ENCODE measurements at places on chromosomes 1 and 21. TPM values are rescaled to one million over a fixed set of nuclear protein-coding genes. Genes with fewer than 3 reads are reported as not detected.

ZNF593OS gene
- not detected for total RNA-seq

LCE1B gene
- not detected for total RNA-seq

AJAP1 gene
- 0.06 TPM for total RNA-seq

LAX1 gene
- 0.43 TPM for total RNA-seq

MIXL1 gene
- total RNA-seq = not detected

ATP1A2 gene
- total RNA-seq = 251 TPM

ITGB2 gene
- 27.1 TPM for total RNA-seq

RBM11 gene
- total RNA-seq = 1.8 TPM

OLIG2 gene
- not detected for total RNA-seq

LMX1A gene
- total RNA-seq = not detected

NFASC gene
- 59.5 TPM for total RNA-seq

RGS8 gene
- not detected for total RNA-seq

BGLAP gene
- total RNA-seq = 0.54 TPM

NUDT17 gene
- total RNA-seq = 5.0 TPM

SPRR2E gene
- total RNA-seq = not detected

PRUNE1 gene
- 66.0 TPM for total RNA-seq

PUSL1 gene
- total RNA-seq = 14.1 TPM

PDPN gene
- 16.9 TPM for total RNA-seq

SLAMF1 gene
- 0.46 TPM for total RNA-seq

FMN2 gene
- total RNA-seq = 0.09 TPM

RSPH1 gene
- not detected for total RNA-seq

ZNF683 gene
- 0.23 TPM for total RNA-seq

AMY2A gene
- total RNA-seq = 0.36 TPM

RBP7 gene
- 24.8 TPM for total RNA-seq

TIE1 gene
- 21.7 TPM for total RNA-seq

TSPEAR gene
- 0.29 TPM for total RNA-seq

CYP4B1 gene
- 2.6 TPM for total RNA-seq

TMEM81 gene
- total RNA-seq = 1.6 TPM

VWA5B1 gene
- total RNA-seq = 0.18 TPM

NMNAT2 gene
- total RNA-seq = 54.4 TPM

CHRM3 gene
- 0.51 TPM for total RNA-seq

HSPA6 gene
- total RNA-seq = 0.71 TPM

ANXA9 gene
- total RNA-seq = not detected

NR1I3 gene
- total RNA-seq = not detected

TRIM58 gene
- 0.42 TPM for total RNA-seq

FAM131C gene
- total RNA-seq = 2.6 TPM

RNF220 gene
- total RNA-seq = 71.0 TPM

VANGL2 gene
- 8.5 TPM for total RNA-seq

HUNK gene
- total RNA-seq = 0.81 TPM

COL6A1 gene
- 187 TPM for total RNA-seq

CD1B gene
- total RNA-seq = not detected

XCL1 gene
- total RNA-seq = 0.38 TPM

CYP4Z1 gene
- total RNA-seq = 0.65 TPM

AMY2B gene
- 43.7 TPM for total RNA-seq

TMEM9 gene
- total RNA-seq = 54.6 TPM
